ENCODE measurements at places on chromosomes 7 and 10. TPM values are rescaled to one million over a fixed set of nuclear protein-coding genes. Genes with fewer than 3 reads are reported as not detected.

Gene RARRES2
- total RNA-seq: not detected

Gene HOXA6
- not detected for total RNA-seq

Gene TNS3
- total RNA-seq: 9.2 TPM

Gene DOCK1
- total RNA-seq: 0.42 TPM

Gene MAPK8
- 92.8 TPM for total RNA-seq

Gene TRUB1
- total RNA-seq: 15.7 TPM

Gene CCL24
- not detected for total RNA-seq

Gene COBL
- total RNA-seq: 0.10 TPM

Gene FLNC
- under 0.01 TPM for total RNA-seq

Gene TIAL1
- total RNA-seq: 101 TPM

Gene CHST12
- 3.0 TPM for total RNA-seq

Gene RTKN2
- total RNA-seq: 9.8 TPM

Gene OPN1SW
- total RNA-seq: not detected

Gene CYP2C9
- total RNA-seq: not detected

Gene COL28A1
- 0.42 TPM for total RNA-seq

Gene FAM221A
- 4.4 TPM for total RNA-seq

Gene PCGF6
- 3.3 TPM for total RNA-seq

Gene MYOZ1
- not detected for total RNA-seq

Gene PKD2L1
- total RNA-seq: under 0.01 TPM

Gene GPR146
- 4.3 TPM for total RNA-seq

Gene PTPN20
- total RNA-seq: 0.73 TPM

Gene TMEM196
- not detected for total RNA-seq

Gene EVX1
- not detected for total RNA-seq

Gene TSPAN12
- total RNA-seq: not detected

Gene PAX4
- not detected for total RNA-seq

Gene PRKG1
- 1.2 TPM for total RNA-seq

Gene VGF
- total RNA-seq: not detected

Gene VOPP1
- 72.1 TPM for total RNA-seq

All from mononuclear cell (primary cell).